Suprapubic skin (tissue), 4 donors: ENCODE measurements at places on chromosomes 2 and 18.

- H3K36me3 ChIP-seq, result no peaks in the 10 kb centered on the region
- DNase-seq, result peak; percentile 76
- no peak overlapping the region for H3K4me3 ChIP-seq
- peak overlapping the region; percentile 73 for H3K27ac ChIP-seq
These were observed 270.3 kb downstream of the NEDD4L start for GRCh38 chr18:58314284-58314683.

- H3K27ac ChIP-seq, result no peak overlapping the region
- H3K36me3 ChIP-seq, result no peaks in the 10 kb centered on the region
- no peak overlapping the region for H3K4me3 ChIP-seq
- no peaks in the 10 kb centered on the region for H3K4me1 ChIP-seq
These were observed 56.2 kb upstream of the ROCK1 start for GRCh38 chr18:21167641-21168377.

DNA sequence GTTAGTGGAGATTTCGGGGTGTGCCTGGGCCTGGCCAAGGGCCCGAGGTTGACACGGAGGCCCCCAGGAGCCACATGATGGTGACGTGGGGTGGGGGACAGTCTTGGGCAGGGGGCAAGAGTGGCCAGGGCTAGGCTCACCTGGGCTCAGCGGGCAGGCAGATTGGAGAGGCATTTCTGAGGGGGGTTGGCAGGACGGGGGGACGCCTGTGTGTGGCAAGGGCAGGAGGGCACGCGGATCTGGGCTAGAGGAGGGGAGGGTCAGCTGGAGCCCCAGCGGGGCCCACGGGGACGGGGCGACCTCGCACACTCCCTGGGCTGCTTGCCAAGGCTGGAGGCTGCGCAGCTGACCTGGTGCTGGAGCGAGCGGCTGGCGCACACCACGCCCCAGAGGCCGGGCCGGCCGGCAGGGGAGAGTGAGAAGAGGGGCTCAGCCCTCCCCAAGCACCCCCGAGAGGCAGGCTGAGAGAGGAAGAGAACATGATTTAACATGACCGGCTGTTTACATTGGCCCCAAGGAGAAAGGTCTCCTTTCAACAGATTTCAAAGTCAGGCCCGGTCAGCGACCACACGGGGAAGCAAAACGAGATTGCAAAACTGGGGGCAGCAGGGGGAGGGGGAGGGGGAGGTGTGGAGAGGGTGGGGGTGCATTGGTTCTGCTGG, 38.0 kb upstream of the SNED1 start:
- H3K4me3 ChIP-seq, result no peak overlapping the region
- DNase-seq, result peak; percentile 67
- H3K27ac ChIP-seq, result peak overlapping the region; percentile 32
- no peaks in the 10 kb centered on the region for H3K36me3 ChIP-seq
- peaks cover 13% of the 10 kb centered on the region for H3K27me3 ChIP-seq

- H3K27me3 ChIP-seq, result peaks cover 5% of the 10 kb centered on the region
- no peaks in the 10 kb centered on the region for H3K36me3 ChIP-seq
- DNase-seq, result no peak
- H3K27ac ChIP-seq, result no peak overlapping the region
- no peak overlapping the region for H3K4me3 ChIP-seq
These were observed 255.8 kb upstream of the HNRNPA3 start for GRCh38 chr2:176956791-176957190.

GRCh38 chr2:101768556-101769220, 71.2 kb downstream of the MAP4K4 start:
- H3K4me3 ChIP-seq, result no peak overlapping the region
- no peak for DNase-seq
- peaks cover 63% of the 10 kb centered on the region for H3K4me1 ChIP-seq
- no peak overlapping the region for H3K27ac ChIP-seq

- no peaks in the 10 kb centered on the region for H3K27me3 ChIP-seq
- no peak overlapping the region for H3K27ac ChIP-seq
- H3K4me3 ChIP-seq, result no peak overlapping the region
- DNase-seq, result no peak
These were observed 48.8 kb downstream of the MAP3K20 start for GRCh38 chr2:173124441-173124840.
